LHCN-M2 (cell line): ENCODE measurements at places on chromosomes 4 and X. TPM values are rescaled to one million over a fixed set of nuclear protein-coding genes. Genes with fewer than 3 reads are reported as not detected.

Gene MAGEA11
- not detected in 2 replicates for total RNA-seq

Gene FRMPD4
- 2.6 and 3.7 TPM in 2 replicates for total RNA-seq

Gene NPNT
- not detected in 2 replicates for total RNA-seq

Gene UGT2A1
- total RNA-seq: not detected in 2 replicates

Gene SFRP2
- total RNA-seq: not detected in 2 replicates

Gene DCAF12L2
- total RNA-seq: not detected in 2 replicates

Gene PTTG2
- not detected in 2 replicates for total RNA-seq

Gene SULT1B1
- 0.17 and 0.58 TPM in 2 replicates for total RNA-seq

Gene TMPRSS11F
- total RNA-seq: not detected in 2 replicates

Gene CACNA1F
- not detected in 2 replicates for total RNA-seq

Gene DNAAF6
- total RNA-seq: not detected in 2 replicates

Gene SHROOM4
- not detected in 2 replicates for total RNA-seq

Gene PHOX2B
- not detected in 2 replicates for total RNA-seq
